ENCODE measurements at places on chromosomes 11 and 22. TPM values are rescaled to one million over a fixed set of nuclear protein-coding genes. Genes with fewer than 3 reads are reported as not detected.

DNA sequence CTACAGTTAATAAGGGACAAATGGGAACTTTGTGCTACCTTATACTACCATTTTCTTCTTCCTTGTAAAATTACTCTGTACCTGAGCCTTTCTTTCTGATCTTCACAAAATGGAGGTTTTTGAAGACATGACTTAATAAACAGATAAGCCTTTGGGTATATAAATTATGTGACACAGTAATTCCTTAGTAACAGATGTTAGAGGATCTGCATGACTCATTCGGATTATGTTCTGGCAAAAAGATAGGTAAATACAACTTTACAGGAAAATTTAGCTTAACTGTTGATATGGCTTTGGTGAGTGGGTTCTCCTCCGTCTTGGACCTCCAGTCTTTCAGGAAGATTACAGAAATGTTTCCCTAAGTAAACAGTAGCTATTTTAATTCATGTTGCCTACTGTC is 61.8 kb downstream of the BID start:
- peak; percentile 48 for DNase-seq

GRCh38 chr22:24554313-24555164 is at the start of gene GUCD1:
TSS of gene GUCD1 (minus strand) at chr22:24555138. CDS start at chr22:24554991, 147 bp downstream.
- peak; percentile 48 for DNase-seq

DNA sequence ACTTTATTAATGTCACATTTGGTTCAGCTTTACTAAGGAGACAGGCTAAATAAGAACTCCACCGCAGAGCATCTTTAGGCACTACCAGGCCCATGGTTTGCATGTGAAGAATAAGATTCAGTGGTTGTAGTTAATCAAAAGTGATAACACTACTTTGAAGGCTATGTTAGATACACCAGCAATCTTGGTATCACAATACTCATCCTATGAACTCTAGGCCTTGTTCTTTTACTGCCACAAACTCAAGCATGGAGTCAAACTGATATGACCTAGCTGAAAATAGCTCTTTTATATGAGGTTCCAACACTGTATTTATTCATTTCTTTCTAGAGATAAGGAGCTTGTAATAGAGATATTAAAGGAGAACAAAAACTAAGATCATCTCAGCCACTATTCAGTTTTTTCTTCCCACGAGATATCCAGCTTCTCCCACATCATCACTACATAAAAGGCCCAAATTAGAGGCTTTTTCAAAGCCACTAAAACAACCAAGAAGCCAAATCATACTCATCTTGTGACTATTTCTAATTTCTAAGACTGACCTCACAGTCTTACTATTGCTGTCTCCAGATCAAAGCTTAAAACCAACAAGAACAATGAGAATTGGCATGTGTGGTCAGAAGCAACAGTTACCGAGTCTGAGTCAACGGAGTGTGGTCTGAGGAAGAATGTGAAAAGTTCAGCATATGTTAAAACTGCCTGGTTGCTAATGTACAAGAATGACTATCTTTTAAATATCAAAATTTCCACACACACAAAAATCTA is 25.1 kb upstream of the GUCY1A2 start:
- peak; percentile 1 for DNase-seq

DNA sequence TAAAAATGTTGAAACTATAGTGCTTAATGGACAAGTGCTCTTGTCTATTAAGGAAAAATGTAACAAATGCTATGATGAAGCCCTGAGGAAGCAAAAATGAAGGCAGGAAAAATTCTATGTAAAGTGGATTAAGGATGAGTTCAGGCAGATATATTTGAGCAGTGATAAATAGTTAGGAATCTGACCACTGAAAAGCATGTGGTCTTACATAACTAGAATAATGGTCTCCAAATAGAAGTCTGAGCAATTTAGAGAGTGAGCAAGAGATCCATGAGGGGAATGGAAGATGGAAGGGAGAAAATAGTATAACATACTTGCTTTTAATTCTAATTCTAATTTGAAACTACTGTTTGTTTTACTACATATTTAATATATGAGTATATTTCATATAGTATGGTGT is 510.6 kb upstream of the ARHGAP42 start:
- DNase-seq: no peak

GRCh38 chr22:35578836-35579575 is 38.1 kb downstream of the MB start:
- no peak for DNase-seq

DNA sequence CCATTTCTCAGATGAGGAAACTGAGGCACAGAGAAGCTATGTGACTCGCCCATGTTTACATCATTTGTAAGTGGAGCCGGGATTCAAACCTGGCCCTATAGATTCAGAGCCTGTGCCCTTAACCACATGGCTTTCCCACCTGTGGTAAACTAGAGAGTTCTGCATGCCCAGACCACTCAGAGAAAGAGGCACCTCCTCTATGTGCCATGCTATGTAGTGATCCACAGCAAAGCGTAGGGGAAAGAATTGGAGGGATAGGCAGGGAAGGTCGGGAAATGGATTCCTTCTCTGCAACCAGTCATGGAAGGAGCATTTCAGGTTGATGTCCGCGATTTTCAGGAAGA is 15.4 kb upstream of the POU2AF2 start:
- DNase-seq: no peak

UPK3A gene
- not detected for total RNA-seq

APLNR gene
- total RNA-seq: 19.6 TPM

FOLR2 gene
- not detected for total RNA-seq

FGF3 gene
- not detected for total RNA-seq
